ENCODE measurements at places on chromosomes 2 and 18. TPM values are rescaled to one million over a fixed set of nuclear protein-coding genes. Genes with fewer than 3 reads are reported as not detected.

Gene COBLL1
- polyA plus RNA-seq: 11.8 TPM

Gene IL1RL1
- 2.9 TPM for polyA plus RNA-seq

Gene C2orf66
- not detected for polyA plus RNA-seq

Gene IL1RN
- 40.9 TPM for polyA plus RNA-seq

Gene AQP4
- polyA plus RNA-seq: 0.83 TPM

Gene DSG4
- not detected for polyA plus RNA-seq

Gene TMEM200C
- polyA plus RNA-seq: 0.12 TPM

Gene SMYD1
- 0.48 TPM for polyA plus RNA-seq

Gene TMEM18
- 17.3 TPM for polyA plus RNA-seq
